ENCODE measurements at places on chromosomes 2 and 18.

- DNase-seq, result no peak
Observed at GRCh38 chr2:137674991-137675390, 289.3 kb upstream of the HNMT start.

GRCh38 chr18:14933964-14934363 lies 186.0 kb downstream of the ANKRD30B start:
- DNase-seq, result no peak

DNA sequence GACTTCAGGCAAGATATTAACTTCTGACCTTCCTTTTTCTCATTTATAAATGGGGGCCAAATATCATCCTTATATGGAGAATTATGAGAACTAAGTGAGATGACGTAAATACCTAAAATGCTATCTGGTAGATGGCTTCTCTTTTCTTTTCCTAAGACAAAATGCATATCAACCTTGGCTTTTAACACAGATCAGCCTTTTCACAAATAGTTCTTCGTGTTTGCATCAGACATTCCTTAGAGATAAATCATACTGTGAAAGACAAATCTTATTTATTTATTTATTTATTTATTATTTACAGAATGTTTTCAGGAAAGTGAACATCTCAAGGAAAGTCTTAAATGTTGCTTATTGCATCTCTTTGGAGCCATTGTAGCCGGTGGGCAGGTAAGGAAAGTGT lies 62.8 kb downstream of the NBEAL1 start:
- no peak for DNase-seq

GRCh38 chr2:29233428-29233827 lies 118.2 kb downstream of the CLIP4 start:
- no peak for DNase-seq

DNA sequence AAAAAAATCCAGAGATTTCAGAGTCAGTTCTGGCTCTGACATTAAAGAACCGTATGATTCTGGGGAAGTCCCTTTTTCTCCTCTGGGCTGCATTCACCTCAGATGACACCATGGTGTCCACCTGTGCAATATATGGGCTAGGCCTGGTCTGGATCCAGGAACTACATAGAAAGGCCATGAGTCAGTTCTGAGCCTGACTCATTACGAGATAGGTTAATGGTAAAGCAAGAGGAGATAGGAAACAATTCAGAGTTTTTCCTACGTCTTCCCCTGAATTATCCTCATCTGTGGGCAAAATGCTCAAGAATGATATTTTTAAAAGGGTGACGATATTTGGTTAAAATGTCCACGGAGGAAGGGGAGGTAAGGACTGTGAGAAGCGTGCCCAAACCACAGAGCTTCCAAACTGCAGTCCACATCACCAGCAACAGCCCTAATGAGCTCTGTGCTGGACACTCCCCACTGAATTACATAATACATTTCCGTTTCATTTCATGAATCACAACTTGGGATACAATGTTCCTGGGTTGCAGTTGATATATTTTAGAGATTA lies 180.1 kb upstream of the OSR1 start:
- no peak for DNase-seq
